ENCODE measurements at places on chromosomes 6 and 20.

DNA sequence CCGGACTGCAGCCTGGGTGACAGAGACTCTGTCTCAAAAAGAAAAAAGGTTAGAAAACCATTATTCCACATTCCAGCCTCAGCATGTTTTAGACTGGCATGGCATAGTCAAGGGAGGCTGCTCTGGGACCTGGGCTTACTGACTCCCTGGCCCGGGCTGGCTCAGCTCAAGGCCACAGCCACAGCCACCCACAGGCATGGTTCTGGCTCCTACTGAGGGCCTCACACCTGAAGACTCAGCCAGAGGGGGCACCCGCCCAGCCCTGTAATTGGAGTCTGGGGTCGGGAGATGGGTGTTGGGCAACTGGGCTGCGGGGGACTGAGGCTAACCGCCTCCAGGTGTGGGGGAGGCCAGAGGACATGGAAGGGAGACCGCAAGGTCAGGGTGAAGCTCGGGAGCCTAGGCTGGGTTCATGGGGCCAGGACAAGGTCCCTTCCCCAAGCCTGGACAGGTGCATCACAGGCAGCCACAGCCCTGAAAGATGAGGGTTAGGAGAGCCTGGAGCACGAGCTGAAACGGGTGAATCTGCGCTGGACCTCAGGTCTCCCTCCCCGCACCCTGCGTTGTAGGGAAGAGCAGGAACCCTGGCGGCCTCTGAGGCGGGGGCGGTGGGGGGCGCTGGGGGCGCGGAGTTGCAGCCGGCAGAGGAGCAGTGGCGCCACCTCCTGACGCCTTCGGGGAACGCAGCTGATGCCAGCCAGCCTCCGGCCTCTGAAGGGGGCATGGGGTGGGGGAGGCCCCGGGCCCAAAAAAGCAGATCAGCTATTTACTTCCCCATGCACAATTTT is 67.7 kb upstream of the SRSF6 start:
- no peak for DNase-seq

- no peak for DNase-seq
Observed at GRCh38 chr20:43974695-43975094, 60.0 kb downstream of the TOX2 start.

DNA sequence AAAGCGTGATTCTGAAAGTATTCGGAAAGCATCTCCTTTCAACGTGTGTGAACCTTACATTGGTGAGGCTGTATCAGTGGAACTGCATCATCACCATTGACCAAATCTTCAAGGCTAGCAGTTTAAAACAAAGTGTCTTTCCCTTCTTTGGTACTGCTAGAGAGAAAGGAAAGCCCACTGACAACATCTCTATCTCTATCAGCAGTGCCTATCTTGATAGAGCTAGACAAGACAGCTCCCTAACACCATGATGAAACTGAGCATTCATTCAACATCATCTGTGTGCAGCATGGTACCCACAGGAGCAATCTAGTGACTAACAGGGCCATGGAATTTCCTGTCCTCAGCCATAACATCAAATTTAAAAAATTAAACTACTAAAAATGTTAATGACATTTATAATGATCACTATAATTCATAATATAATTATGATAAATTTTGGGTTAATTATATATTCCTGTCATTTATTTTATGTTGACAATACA is 31.5 kb upstream of the EDN1 start:
- no peak for DNase-seq

DNA sequence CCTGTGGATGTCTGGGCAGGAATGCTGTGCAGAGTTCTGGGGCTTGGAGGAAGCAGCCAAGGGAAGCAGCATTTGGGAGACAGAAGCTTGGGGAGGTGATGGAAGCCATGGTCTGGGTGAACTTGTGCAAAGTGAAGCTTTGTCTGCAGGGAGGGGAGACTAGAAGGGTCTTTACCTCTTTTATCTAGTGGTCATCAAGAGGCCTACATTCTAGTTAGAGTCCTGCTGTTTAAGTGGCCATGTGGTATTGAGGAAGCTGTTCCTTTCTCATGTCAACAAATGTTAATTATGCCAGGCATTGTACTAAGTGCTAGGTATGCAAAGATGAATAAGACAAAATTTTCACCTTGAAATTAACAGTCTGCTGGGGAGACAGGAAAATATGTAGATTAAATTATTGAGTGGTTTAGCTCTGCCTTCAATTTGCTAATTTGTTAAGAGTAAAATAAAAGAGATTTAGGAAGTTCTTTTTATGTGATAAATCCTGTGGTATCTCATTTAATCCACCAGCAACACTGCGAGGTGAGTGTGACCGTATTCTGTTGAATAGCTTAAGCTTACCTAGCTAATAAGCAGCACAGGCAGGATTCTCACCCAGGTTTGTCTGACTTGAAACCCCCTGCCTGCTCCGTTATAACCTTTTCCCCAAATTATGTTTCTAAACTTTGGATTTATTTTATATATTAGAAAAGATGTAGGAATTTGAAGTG is 43.1 kb downstream of the ARID1B start:
- DNase-seq = no peak

- no peak for DNase-seq
Observed at GRCh38 chr6:147750413-147750812, 241.9 kb downstream of the SAMD5 start.
